ENCODE measurements at places on chromosomes 1 and 21. TPM values are rescaled to one million over a fixed set of nuclear protein-coding genes. Genes with fewer than 3 reads are reported as not detected.

UMODL1 gene
- not detected for total RNA-seq

- H3K36me3 ChIP-seq, result no peaks in the 10 kb centered on the region
- no peak overlapping the region for H3K4me3 ChIP-seq
- no peak for DNase-seq
- H3K27ac ChIP-seq, result no peak overlapping the region
- no peaks in the 10 kb centered on the region for H3K27me3 ChIP-seq
These were observed 202.0 kb downstream of the LRRC40 start for GRCh38 chr1:70003211-70003908.

SMPDL3B gene
- 0.27 TPM for total RNA-seq

REN gene
- not detected for total RNA-seq

OR2G6 gene
- not detected for total RNA-seq

DNA sequence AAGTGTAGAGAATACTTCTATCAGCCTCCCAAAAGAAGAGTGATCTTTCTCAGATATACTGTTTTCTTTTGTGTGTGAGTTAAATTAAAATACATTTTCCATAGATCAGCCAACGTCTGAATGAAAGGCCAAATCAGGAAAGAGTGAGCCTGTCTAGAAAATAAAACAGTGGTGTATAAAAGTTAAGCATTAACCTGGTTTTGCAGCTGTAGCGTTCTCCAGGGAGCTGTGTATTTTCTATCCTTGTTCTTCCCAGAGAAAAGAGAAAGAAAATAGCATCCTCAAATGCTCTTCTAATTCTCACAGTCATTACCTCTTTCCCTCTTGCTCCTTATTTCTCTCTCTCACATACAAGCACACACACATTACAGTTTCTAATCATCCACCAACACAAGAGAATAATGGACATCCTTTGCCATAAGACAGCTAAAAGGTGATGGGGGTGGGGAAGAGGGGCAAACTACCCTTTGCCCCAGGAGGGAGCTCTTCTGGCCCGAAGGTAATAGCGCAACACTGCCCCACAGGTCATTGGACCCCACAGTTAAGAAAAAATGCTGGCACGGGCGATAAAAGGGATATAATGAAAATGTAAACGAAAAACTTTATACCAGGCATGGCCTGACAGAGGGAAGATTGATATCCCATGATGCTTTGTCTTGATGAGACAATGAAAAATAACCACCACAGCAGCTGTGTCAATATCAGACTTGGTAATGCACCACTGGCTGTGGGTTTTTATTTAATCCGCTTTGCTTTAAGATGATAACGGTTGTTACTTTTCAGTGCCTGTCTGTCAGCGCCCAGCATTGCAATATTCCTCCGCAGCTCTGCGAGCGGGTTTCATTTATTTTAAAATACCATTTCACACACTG lies 150.3 kb downstream of the NUF2 start:
- H3K27ac ChIP-seq, result no peak overlapping the region
- H3K36me3 ChIP-seq, result no peaks in the 10 kb centered on the region
- DNase-seq, result no peak
- no peak overlapping the region for H3K4me3 ChIP-seq

LCE2B gene
- total RNA-seq, result not detected

CHIT1 gene
- total RNA-seq, result 0.07 TPM

- H3K36me3 ChIP-seq, result no peaks in the 10 kb centered on the region
- no peak overlapping the region for H3K4me3 ChIP-seq
- no peaks in the 10 kb centered on the region for H3K4me1 ChIP-seq
- no peaks in the 10 kb centered on the region for H3K27me3 ChIP-seq
- DNase-seq, result no peak
- H3K27ac ChIP-seq, result no peak overlapping the region
These were observed 6.6 kb downstream of the NID1 start for GRCh38 chr1:236058141-236058934.

GRCh38 chr1:23343221-23344110 lies 618 bp downstream of the HNRNPR start:
- peak overlapping the region; percentile 81 for H3K4me3 ChIP-seq
- H3K4me1 ChIP-seq, result peaks cover 43% of the 10 kb centered on the region
- no peaks in the 10 kb centered on the region for H3K36me3 ChIP-seq
- no peaks in the 10 kb centered on the region for H3K27me3 ChIP-seq
- H3K27ac ChIP-seq, result peak overlapping the region; percentile 79
- peak; percentile 20 for DNase-seq

All from CD8-positive, alpha-beta memory T cell (primary cell).